ENCODE measurements at places on chromosomes 3 and 15.
A peak's percentile ranks its signal among the peaks of the same experiment; 100 is the strongest.

GRCh38 chr15:85419161-85419560 lies 38.8 kb downstream of the AKAP13 start:
- H3K27me3 ChIP-seq = no peaks in the 10 kb centered on the region
- H3K27ac ChIP-seq = no peak overlapping the region
- H3K4me3 ChIP-seq = no peak overlapping the region
- H3K36me3 ChIP-seq = 0 out of 2 replicates have a peak, but pooled peaks cover 3% of the 10 kb centered on the region

DNA sequence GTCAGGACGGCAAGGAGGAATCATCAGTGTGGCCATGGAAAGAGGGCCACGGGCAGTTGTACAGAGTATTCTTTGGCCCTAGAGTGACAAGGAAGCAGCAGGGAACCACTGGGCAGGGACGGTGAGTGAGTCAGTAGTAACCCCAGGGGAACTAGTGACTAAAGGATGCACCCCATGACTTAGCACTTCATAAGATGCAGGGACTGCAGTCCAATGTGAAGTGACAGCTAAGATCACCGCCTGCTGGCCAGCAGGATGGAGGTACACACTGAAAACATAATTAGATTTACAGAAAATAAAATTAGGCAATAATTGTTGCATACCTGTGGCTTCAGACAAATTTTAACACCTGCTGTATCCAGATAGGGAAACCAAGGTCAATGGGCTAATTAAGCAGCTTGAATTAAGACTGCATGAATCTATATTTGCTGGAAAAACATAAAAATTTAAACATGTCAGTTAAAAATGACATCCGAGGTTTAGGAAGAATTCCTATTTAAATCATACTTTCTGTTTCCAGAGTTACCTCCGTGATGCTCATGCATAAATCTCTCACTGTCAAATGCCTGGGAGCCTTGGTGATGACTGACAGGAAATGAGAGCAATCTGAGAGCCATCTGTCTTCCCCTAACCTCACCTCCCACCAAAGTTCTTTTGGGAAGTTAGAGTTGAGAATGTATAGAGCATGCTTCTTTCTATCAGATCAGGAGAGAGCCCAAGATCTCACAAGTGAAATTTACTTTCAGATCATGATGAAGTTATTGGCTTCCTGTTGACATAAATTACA lies 56.5 kb downstream of the DCLK3 start:
- H3K4me1 ChIP-seq = peaks cover 6% of the 10 kb centered on the region
- H3K27ac ChIP-seq = no peak overlapping the region
- no peak overlapping the region for H3K4me3 ChIP-seq

- no peaks in the 10 kb centered on the region for H3K36me3 ChIP-seq
- H3K27me3 ChIP-seq = no peaks in the 10 kb centered on the region
- DNase-seq = no peak
- H3K27ac ChIP-seq = no peak overlapping the region
- H3K4me1 ChIP-seq = no peaks in the 10 kb centered on the region
These were observed 32.3 kb downstream of the CHDH start for GRCh38 chr3:53813876-53814275.

- H3K4me3 ChIP-seq = no peak overlapping the region
- H3K27me3 ChIP-seq = no peaks in the 10 kb centered on the region
- H3K36me3 ChIP-seq = peaks cover 22% of the 10 kb centered on the region
- peak overlapping the region; percentile 20 for H3K27ac ChIP-seq
These were observed 74.0 kb upstream of the TTBK2 start for GRCh38 chr15:42994546-42994945.

DNA sequence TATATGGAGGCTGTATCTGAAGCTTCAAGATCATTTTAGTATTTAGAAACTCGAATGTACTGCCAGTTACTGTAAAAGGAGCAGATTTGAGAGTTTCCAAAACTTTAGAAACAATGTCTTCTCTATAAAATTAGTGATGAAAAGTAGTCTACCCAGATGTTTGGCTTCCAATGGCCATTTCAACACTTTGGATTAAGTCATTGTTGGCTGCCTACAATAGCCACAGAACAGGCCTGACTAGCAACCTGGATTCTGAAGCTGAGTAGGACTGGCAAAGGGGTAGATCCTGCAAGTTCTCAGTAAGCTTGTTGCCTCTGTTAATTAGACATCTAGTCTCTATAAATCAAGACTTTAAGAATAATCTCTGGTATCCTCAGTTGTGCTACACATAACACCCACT lies 239.0 kb upstream of the KCNMB2 start:
- no peaks in the 10 kb centered on the region for H3K27me3 ChIP-seq
- no peaks in the 10 kb centered on the region for H3K36me3 ChIP-seq
- no peak overlapping the region for H3K27ac ChIP-seq
- H3K4me1 ChIP-seq = no peaks in the 10 kb centered on the region
- no peak overlapping the region for H3K4me3 ChIP-seq

DNA sequence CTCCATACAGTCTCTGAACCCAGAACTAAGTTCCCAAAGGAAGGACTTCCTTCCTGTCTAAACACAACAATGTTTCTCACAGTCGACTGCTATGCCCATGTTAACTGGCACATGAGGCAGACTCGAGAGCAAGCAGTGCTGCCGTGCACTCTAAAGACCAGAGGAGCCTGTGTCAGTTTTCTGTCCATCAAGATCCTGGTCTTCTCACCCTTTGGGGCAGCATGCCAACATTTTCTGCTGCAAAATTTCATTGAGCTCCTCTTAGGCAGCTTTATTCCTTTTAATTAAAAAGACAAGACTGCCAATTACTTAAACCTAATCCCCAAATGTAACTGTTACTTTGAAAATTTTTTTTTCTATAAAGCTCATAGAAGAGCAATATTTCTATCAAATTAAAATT lies 205.1 kb downstream of the GAP43 start:
- no peak for DNase-seq
- no peaks in the 10 kb centered on the region for H3K27me3 ChIP-seq
- H3K4me3 ChIP-seq = no peak overlapping the region
- no peaks in the 10 kb centered on the region for H3K36me3 ChIP-seq

DNA sequence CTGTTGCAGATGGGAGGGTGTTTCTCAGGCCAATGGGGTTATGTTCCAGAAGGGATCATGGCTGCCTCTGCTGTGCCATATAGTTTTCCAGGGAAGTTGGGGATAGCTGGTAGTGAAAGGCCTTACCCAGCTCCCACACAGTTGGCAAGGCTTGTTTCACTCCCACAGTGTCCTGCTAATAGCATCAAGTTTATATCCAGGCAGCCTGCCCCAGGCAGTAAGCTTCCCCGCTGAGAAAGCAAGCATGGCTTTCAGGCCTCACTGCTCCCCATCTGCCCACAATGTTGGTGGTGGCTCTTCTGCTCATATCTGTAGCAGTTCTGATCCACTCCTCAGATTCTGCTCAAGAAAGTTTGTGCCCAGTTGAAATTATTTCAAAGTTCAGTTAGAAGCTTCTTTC lies 50.9 kb upstream of the DCBLD2 start:
- no peak for DNase-seq
- H3K4me1 ChIP-seq = peaks cover 7% of the 10 kb centered on the region
- no peaks in the 10 kb centered on the region for H3K27me3 ChIP-seq
- H3K27ac ChIP-seq = no peak overlapping the region

DNA sequence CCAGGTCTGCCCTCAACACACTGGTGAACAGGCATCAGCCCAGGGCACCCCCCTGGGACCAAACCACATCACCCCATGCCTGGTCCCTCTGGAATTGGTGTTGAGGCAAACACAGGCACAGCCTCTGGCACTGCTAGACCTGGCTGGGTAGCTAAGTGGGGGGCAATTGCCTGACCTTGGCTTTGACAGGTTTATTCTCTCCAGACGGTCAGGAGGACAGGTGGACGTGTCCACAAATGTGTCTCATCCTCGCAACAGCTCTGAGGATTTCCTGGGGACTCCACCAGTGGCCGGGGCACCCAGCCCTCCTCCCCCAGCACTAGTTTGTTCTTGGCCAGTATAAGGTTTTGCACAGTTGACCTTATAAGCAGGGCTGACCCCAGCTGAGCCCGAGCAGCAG lies 31.3 kb downstream of the TKT start:
- no peak overlapping the region for H3K4me3 ChIP-seq
- no peak for DNase-seq
- no peak overlapping the region for H3K27ac ChIP-seq

GRCh38 chr3:81406318-81406717 lies 355.1 kb downstream of the GBE1 start:
- no peaks in the 10 kb centered on the region for H3K4me1 ChIP-seq
- no peaks in the 10 kb centered on the region for H3K27me3 ChIP-seq
- H3K27ac ChIP-seq = no peak overlapping the region
- no peak for DNase-seq

- no peak overlapping the region for H3K27ac ChIP-seq
- H3K4me1 ChIP-seq = peaks cover 13% of the 10 kb centered on the region
- no peak for DNase-seq
- no peaks in the 10 kb centered on the region for H3K27me3 ChIP-seq
These were observed 141.4 kb downstream of the TP63 start for GRCh38 chr3:189772584-189772983.

DNA sequence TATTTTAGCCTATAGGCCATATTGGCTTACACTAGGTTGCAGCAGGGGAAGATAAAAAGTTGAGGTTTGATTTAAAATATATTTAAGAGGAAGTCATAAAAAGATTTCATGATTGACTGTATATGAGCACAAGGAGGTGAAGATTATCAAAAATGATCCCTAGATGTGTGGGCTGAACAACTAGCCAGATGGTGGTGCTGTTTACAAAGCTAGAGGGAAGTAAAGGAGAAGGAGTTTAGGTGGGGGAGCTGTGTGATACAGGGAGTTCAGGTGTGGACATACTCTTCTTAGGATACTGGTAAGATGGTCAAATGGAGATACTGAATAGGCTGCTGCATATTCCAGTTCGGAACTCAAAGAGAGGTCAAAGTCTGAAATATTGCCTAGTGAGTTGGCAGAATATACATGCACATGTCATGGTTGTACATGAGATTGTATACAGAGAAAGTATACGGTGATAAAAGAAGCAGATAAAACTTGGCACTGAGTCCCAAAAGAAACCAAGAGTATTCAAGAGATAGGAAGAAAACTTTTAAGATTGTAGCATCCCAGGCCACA lies 727.8 kb downstream of the NLGN1 start:
- no peak overlapping the region for H3K4me3 ChIP-seq
- no peaks in the 10 kb centered on the region for H3K36me3 ChIP-seq
- DNase-seq = no peak

DNA sequence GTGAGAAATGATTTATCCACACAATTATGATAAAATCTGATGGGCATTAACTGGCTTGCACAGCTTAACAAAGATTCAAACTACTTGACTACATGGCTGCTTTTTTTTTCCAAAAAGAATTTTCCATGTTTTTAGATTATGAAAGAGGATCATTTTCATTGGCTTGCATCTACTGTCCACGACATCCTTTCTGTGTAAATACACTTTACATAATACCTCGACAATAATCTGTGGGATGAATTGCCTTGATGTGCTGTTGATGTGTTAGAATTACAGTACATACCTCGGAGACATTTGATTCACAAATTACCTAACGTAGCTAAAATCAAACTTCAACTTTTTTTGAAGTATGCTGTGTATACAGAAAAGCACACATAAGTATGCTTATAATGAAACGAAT lies 104.4 kb downstream of the PPP2R3A start:
- H3K36me3 ChIP-seq = peaks cover 3% of the 10 kb centered on the region
- H3K27me3 ChIP-seq = no peaks in the 10 kb centered on the region
- no peak overlapping the region for H3K4me3 ChIP-seq
- DNase-seq = no peak

DNA sequence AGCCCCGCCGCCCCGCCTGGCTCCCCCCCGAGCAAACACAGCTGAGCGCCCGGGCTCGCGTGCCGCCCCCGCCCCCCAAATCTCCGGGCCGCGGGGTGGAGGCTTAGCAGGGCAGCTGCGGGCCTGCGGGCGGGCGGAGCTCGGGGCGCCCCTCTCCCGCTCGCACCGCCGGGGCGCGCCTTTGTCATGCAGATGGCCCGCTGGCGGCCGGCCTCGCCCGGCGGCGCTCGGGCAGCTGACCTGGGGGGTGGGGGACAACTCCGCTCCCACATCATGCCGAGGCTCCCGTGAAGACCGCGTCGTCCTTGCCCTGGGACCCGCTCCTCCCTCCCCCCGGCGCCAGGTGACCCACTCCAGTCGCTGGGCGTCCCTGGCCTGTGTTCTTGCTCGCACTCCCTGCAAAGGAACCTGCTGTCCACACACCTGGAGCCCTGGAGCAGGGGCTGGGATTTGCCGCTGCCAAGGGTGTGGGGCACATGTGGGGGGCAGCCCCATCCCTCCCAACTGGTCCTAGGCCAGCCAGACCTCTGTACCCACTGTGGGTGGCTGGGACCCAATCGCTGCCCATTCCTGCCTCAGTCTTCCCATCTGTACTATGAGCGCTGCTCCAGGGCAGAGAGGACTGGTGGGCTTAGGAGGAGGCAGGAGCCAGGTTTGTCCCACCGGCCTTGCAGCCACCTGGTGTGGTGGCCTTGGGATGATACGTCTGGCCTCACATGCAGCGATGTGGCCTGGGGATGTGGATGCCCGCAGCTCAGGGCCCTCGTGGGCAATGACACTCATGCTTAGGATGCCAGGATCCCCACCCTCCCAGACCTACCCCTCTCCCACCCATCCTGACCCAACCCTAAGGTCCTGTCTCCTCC lies 33.5 kb downstream of the DNAJB8 start:
- no peak for DNase-seq
- H3K27me3 ChIP-seq = peaks cover 21% of the 10 kb centered on the region
- H3K4me3 ChIP-seq = no peak overlapping the region
- no peaks in the 10 kb centered on the region for H3K4me1 ChIP-seq
- H3K36me3 ChIP-seq = no peaks in the 10 kb centered on the region
- no peak overlapping the region for H3K27ac ChIP-seq

- no peak overlapping the region for H3K27ac ChIP-seq
- H3K36me3 ChIP-seq = no peaks in the 10 kb centered on the region
- H3K27me3 ChIP-seq = no peaks in the 10 kb centered on the region
- H3K4me1 ChIP-seq = peaks cover 48% of the 10 kb centered on the region
- H3K4me3 ChIP-seq = no peak overlapping the region
These were observed 260.1 kb downstream of the UACA start for GRCh38 chr15:70503073-70503745.

GRCh38 chr3:65786890-65787289 lies 251.8 kb downstream of the MAGI1 start:
- peaks cover 12% of the 10 kb centered on the region for H3K4me1 ChIP-seq
- H3K27me3 ChIP-seq = no peaks in the 10 kb centered on the region
- DNase-seq = no peak
- H3K4me3 ChIP-seq = no peak overlapping the region
- H3K36me3 ChIP-seq = no peaks in the 10 kb centered on the region
- no peak overlapping the region for H3K27ac ChIP-seq

DNA sequence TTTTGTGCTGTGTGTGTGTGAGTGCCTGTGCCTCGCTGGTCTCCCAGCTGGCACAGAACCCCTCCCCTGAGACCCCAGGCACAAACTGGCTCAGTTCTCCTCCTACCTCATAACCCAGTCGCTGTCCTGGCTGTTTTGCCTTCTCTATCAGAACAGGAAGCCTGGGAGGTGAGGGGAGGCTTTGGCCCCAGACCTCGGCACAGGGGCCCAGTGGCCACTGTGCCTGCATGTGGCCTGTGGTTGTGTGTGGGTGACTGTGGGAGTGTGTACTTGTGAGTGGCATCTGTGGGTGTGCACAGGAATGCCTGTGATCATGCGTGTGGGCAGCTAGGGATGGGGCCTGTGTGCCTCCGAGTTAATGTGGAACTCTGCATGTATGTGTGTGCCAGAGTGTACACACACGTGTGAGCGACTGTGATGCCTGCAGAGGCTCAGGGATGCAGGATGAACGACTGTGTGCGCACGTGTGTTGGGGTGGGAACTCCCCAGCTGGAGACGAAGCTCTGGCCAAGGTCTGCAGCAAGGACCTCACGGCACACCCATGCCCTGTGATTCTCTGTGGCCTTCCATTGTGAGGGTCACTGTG lies 32.3 kb downstream of the PSTPIP1 start:
- no peak overlapping the region for H3K4me3 ChIP-seq

- peaks cover 4% of the 10 kb centered on the region for H3K4me1 ChIP-seq
- H3K36me3 ChIP-seq = peaks cover 19% of the 10 kb centered on the region
- H3K27me3 ChIP-seq = no peaks in the 10 kb centered on the region
- peak overlapping the region; percentile 72 for H3K4me3 ChIP-seq
- peak overlapping the region; percentile 66 for H3K27ac ChIP-seq
These were observed 756 bp downstream of the CLPX start for GRCh38 chr15:65184305-65184867.
